Inflammatory macrophage (primary cell): ENCODE measurements at places on chromosomes 5 and 9.

DNA sequence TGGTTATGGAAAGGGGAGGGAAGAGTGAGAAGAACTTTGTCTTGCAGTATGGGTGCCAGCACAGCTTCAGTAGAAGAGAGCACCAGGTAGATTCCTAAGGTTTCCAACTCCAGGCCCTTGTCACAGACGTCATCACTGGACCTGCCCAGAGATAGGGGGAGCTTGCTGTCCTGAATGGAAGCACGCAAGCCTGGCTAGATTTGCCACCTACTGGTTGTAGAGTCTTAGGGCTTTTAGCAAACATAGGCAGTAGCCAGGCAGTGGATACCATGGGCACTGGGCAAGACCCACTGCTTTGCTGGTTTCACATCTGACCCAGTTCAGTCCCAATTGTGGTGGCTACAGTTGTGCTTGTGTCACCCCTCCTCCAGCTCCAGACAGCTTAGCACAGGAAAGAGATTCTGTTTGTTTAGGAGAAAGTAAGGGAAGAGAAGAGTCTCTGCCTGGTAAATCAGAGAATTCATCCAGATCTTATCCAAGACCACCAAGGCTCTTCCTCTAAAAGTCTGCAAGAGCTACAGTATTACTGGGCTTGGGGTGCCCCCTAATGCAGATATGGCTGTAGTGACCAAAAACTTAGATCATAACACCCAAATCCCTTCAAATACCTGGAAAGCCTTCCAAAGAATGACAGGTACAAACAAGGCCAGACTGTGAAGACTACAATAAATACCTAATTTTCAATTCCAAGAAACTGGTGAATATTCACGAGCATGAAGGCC, 158.9 kb downstream of the HINT1 start:
- DNase-seq: no peak

- DNase-seq: no peak
Observed at GRCh38 chr9:6440405-6440804, 27.4 kb downstream of the UHRF2 start.

DNA sequence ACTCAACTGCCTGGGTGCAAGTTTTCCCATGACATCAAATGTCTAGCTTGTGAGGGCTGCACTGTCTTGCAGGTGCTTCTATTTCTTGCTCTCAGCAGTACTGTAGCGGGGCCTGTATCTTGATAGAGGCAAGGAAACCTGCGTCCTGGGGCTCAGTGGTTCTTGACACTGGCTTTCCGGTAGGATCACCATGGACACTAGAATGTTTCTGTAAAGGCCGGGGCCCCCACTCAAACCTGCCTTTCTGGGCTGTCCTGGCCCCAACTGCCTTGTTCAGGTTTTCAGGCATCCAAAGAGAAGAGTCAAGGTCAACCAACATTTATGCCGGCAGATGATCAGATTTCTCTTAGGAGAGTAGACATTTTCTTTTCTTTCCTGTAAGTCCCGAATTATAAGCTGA, 26.7 kb upstream of the TENT4A start:
- DNase-seq: no peak

DNA sequence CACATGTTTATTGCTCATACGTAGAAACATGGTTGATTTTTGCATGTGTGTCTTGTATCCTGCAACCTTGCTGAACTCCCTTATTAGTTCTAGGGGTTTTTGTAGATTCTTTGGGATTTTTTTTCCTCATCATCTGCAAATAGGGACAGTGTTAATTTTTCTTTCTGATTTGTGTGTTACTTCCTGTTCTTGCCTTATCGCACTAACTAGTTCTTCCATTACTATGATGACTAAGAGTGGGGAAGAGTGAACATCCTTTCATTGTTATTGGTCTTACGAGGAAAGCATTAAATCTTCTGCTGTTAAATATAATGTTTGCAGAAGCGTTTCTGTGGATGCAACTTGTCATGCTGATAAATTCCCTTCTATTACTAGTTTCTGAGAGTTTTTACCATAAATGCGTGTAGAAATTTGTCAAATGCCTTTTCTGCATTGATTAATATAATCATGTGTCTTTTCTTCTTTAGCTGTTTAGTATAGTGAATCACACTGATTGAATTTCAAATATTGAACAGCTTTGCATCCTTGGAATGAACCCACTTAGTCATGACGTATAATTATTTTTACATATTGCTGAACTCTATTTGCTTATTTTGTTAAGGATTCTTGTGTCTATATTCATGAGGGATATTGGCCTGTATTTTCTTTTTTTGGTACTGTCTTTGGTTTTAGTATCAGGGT, 32.1 kb upstream of the RNF130 start:
- DNase-seq: no peak

GRCh38 chr5:135012033-135012588, 21.9 kb downstream of the PITX1 start:
- DNase-seq: no peak

DNA sequence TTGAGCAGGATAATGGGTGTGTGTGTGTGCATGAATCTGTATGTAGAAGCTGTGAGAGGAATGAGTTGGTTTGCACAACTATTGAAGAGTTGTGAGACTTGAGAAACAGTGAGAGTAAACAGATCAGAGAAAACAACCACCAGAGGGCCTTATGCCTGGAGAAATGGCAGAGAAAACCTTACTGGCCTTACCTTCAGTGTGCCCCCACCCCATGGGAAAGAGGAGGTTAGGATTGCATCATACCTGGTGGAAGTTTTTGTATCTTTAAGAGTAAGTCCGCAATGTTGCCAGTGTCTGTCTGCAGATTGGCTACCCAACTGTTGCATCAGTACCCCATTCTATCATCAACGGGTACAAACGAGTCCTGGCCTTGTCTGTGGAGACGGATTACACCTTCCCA, 1909.4 kb upstream of the WWC1 start:
- no peak for DNase-seq

DNA sequence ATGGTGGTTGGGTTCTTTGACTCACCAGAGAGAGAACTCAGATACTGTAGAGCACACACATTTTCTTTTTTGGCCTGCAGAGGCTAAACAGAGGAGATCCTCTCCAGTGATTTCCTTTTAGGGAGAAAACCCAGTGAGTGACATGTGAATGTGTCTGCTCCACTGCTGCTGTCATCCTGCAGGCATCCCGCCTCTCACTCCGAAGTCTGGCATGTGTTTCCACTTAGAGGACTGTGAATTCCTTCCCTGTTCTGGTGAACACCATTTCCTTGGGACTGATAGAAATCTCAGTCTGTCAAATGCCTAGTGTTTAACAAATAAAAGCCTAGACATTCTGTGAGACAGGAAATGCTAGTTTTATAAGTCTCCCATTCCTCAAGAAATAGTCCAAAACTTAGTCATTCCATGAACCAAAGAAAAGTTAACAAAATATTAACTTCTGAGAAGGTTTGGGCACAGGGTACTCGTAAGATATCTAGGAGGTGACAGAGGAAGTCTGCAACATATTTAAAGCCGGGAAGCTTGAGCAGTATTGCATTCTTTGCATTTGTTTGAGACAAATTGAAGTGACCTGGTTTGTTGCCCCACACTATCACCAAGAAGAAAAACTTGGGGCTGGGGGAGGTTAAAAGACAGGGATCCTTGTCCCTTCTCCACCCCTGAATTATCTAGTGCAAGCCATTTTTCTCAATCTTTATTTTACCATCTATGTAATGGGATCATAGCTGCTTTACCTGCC, 74.9 kb upstream of the NIPAL4 start:
- DNase-seq: no peak

GRCh38 chr5:110702704-110703103, 23.8 kb downstream of the TMEM232 start:
- DNase-seq: no peak

- no peak for DNase-seq
Observed at GRCh38 chr5:73376618-73377170, 71.9 kb downstream of the FOXD1 start.

GRCh38 chr5:90381213-90381929, 28.2 kb downstream of the CETN3 start:
- DNase-seq: no peak

- DNase-seq: peak; percentile 72
Observed at GRCh38 chr5:94545870-94546625, 72.4 kb downstream of the KIAA0825 start.

DNA sequence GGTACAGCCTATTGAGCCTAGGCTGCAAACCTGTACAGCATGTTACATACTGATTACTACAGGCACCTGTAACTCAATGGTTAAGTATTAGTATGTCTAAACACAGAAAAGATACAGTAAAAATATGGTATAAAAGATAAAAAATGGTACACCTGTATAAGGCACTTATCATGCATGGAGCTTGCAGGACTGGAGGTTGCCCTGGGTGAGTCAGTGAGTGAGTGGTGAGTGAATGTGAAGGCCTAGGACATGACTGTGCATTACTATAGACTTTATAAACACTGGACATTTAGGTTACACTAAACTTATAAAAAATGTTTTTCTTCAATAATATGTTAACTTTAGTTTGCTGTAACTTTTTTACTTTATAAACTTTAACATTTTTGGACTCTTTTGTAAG, 171.3 kb downstream of the SLC28A3 start:
- DNase-seq: no peak

- no peak for DNase-seq
Observed at GRCh38 chr9:5040730-5041389, 55.8 kb downstream of the JAK2 start.

DNA sequence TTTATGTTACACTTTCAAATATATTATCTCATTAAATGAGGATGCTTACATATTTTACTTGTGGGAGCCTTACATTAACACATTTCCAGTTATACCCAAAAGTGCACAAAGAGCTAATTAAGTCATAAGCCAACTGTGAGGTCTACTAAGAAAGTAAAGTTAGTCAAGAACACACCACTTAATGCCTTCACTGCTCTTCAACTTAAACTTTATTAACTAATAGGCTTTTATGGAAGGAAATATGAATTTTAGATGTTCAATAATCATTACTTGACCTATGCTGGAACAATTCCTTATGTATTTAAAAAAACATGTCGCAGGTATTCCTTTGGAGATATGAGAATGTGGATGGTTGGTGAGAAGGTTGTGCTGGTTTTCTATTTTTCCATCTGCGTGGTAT, 3.4 kb downstream of the ST8SIA4 start:
- no peak for DNase-seq

GRCh38 chr9:113625486-113625885, 162.0 kb downstream of the RGS3 start:
- no peak for DNase-seq

- DNase-seq: no peak
Observed at GRCh38 chr9:87372356-87372851, 125.3 kb upstream of the DAPK1 start.

DNA sequence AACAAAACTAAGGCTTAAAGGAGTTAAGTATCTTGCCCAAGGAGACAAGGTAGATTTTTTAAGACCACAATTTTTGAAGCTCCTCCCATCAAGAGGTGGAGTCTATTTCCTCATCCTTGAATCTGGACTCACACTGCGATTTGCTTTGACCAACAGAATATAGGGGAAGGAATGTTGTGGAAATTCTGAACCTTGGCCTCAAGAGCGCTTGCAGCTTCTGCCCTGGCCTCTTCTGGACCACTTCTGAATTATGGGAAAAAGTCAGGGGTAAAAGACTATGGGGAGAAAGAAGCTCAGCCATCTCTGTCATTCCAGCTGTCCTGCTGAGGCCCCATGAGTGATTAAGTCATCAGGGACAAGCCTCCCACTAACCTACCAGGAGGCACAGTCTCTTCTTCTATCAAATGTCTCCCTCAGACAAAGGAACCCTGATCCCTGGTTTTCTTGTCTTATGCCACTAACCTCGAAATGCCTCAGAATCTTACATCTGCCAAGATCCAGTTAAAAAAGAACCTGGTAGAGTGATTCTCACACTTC, 25.9 kb downstream of the MAPKAP1 start:
- no peak for DNase-seq

DNA sequence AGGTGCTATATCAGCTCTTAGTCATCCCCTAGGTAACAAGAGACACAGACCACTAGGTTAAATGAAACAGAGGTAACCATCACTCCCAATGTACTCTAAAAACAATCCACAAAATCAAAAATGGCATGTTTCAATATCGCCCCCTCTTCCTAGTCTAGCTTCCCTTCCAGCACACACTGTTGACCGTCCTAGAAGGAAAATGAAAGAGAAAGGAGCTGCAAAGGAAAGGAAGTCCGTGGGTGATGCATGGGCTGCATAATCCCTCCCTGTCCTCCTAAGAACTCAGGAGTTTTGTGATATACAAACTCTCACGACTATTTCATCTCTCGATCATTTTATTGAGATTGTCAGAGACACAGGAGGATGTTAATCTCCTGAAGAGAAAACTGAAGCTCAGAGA, 101.6 kb downstream of the RFK start:
- DNase-seq: no peak

GRCh38 chr5:152290181-152290580, 114.9 kb downstream of the NMUR2 start:
- no peak for DNase-seq

- DNase-seq: no peak
Observed at GRCh38 chr5:158591301-158591863, 508.3 kb downstream of the EBF1 start.

DNA sequence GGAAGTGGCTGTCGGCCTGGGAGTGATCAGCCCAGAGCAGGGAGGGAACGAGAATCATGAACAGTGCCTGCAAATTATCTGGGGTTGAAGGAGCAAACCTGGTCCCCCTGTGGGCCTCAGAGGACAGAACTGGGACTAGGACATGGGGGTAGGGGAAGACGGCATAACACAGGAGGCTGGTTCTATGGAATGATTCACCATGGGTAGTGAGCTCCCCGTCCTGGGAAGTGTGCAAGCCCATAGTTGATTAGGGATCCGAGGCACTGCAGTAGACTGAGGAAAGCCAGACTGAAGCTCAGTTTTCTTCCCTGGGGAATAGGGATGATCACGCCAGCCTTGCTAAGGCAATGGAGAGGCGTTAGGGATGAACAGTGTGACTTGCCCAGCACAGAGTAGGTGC, 5.6 kb downstream of the ADGRD2 start:
- no peak for DNase-seq

- no peak for DNase-seq
Observed at GRCh38 chr5:156052656-156053055, 274.3 kb upstream of the SGCD start.
